Stimulated activated CD4-positive, alpha-beta T cell treated with anti-CD3 and anti-CD28 coated beads, Interleukin-15, amount 100 ng/mL, for 1 hour (primary cell): ENCODE measurements at places on chromosomes 3 and 15.

- no peak for DNase-seq
These were observed 248.7 kb downstream of the ZIC4 start for GRCh38 chr3:147157631-147158030.

DNA sequence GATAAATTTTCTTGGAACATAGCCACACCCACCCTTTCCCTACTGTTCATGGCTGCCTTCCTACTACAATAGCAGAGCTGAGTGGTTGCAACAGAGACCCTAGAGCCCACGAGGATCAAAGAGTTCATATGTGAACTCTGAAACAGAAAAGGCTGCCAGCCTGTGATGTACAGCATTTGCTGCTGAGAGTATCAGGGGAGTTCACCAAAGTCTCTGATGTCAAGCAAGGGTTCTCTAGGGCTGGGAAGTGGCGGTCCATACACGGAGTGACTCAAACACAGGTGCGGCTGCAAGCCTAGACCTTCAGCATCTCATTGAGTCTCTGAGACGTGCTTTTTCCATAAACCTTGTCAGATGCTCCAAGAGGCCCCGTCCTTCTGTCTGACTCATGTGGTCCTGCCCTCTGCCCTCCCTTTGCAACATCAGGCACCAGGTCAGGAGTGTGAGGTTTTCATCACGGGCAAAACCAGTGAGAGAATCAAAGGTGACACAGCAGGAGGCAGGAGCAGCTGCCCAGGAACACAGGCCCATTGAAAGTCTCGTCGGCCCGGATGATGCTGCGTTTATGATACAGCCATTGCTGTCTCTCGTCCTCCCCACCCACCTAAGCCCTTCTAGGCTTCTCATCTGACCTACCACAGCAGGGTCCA is 42.9 kb downstream of the PCSK6 start:
- DNase-seq: no peak

DNA sequence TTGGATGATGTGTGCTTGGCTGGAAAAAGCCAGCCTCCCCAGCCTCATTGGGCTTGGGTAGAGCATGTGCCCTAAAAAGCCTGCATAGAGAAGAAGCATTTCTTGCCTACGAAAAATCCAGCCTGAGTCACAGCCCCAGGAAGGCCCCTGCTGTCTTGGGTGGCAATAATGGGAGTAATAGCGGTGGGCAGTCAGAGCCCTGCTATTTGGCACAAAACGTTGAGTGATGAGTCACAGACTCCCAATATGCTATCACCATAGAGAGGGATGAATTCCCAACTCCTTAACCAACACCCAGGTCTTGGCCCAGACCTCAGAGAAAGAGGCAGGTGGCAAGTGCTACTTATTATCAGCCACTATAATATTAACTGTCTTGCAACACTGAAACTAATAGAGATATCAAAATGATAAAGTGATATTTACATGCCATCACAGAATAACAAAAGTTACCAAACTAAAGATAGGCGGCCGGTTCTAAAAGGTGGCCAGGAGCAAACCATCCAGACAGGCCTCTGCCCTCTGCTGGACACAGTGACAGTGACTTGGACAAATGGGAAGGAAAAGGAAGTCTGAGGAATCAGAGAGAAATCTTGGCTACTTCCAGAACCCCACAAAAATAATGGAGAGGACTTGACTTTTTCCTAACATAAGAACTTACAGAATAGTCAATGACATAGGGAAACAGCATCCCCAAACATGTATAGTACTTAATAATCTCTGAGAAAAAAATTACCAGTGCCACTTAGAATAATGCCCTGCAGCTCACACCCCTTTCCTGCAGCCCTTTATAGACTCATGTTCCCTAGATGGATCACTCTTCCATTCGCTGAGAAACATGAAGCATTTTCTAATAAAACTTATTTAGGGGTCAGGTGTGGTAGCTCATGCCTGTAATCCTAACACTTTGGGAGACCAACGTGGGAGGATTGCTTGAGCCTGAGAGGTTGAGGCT is 51.9 kb upstream of the MUC13 start:
- DNase-seq: no peak

DNA sequence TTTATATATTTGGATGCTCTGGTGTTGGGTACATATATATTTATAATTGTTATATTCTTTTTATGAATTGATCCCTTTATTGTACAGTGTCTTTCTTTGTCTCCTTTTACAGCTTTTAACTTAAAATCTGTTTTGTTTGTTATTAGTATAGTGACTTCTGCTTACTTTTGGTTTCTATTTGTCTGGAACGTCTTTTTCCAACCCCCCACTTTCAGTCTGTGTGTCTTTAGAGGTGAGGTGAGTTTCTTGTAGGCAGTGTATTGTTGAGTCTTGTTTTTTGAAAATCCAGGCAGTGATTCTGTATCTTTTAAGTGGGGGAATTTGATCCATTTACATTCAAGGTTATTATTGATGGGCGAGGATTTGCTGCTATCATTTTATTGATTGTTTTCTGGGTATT is 62.0 kb downstream of the AP4E1 start:
- DNase-seq: no peak

- DNase-seq: no peak
These were observed 137.6 kb downstream of the GOLIM4 start for GRCh38 chr3:167958141-167958540.

DNA sequence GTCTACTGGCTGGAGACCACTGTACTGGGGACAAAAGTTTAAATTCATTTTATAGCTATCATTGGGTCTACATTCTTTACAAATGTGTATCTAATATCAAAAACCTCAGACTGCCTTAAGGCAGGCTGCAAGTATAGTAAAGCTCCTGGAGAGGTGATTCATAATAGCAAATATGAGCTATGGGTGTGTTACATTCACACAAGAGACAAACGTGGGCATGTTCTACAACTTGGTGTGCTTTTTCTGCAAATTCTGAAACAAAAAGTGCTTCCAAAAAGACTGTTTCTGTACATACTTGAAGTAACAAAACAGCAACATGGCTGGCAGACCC is 1101.4 kb downstream of the ROBO1 start:
- DNase-seq: no peak

DNA sequence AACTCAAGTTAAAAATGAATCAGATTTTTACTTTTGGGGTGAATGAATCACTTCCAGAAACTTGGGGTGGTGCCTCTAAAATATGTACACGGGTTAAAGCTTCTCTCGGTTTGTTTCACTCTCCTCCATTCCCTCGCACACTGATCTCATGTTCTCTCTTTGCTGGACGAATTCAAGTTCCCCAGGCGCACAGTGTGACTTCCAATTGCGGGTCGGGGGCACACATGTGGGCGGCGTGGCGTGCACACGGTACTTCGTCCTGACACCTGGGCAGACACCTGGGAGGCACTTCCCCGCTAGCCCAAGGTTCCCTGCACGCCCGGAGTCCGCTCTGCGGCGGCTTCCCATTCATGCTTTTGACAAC is 692 bp downstream of the SCAANT1 start:
- DNase-seq: no peak
